ENCODE measurements at places on chromosomes 2 and 18. TPM values are rescaled to one million over a fixed set of nuclear protein-coding genes. Genes with fewer than 3 reads are reported as not detected.

Gene C2orf78
- total RNA-seq: not detected

Gene ACMSD
- not detected for total RNA-seq

Gene GPBAR1
- 3.3 TPM for total RNA-seq

- no peak for DNase-seq
These were observed 436.9 kb downstream of the ZNF516 start for GRCh38 chr18:76058146-76058545.

DNA sequence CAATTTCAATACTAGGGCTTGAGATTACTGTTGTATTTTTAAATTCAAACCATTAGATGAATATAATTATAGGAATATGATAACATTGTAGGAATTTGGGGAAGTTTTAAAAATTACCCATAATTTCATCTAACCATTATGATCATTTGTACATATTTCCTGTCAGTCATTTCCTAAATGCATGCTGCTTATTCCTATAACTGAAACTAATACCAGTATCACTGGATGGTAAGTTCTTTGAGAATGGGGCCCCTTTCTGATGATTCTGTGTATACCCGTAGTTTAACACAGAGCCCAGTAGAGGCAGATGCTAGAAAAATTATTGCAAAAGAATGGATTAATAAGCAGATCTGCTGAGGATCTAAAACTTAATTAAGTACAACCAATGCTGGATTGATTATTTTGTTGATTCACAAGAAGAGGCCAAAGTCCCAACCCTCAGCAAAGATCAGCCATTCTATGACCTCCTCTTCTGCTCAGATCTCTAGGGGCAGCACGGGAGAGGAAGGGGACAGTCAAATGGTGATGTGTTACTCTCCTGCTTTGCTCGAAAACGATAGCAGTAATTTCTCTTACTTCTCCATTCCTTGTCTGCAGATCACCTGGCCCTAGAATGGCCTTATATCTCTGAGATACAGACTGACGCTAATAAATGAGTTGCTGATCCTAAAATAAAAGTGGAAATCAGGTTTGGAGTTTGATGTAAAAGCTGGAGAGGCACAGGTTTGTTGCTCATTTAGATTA, 69.5 kb upstream of the PELI1 start:
- DNase-seq: no peak

DNA sequence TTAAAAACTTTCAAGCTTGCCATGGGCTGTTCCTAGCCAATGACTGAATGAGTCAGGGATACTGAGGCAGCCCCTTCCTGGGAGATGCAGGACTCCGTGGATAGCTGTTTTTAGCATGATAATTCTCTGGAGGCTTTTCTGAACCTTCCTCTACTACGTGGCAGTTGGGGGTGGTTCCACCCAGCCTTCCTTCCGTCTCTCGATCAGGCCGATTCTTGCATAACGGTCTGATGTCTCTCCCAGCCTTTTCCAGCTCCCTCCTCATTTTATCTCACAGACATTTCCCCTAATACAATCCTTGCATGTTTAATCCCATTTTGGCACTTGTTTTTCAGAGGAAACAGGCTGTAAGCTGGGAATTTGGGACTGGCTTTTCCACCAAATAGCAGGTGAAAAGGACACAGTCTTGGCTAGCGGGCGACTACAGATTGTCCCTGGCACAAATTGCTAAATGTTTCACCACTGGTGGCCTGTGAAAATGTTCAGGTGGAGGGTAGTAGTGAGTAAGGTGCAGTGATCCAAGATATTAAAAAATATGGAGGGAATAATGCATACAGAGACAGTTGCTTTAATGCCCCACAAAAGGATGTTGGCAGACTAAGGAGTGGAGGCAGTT, 21.0 kb upstream of the CTLA4 start:
- DNase-seq: no peak

DNA sequence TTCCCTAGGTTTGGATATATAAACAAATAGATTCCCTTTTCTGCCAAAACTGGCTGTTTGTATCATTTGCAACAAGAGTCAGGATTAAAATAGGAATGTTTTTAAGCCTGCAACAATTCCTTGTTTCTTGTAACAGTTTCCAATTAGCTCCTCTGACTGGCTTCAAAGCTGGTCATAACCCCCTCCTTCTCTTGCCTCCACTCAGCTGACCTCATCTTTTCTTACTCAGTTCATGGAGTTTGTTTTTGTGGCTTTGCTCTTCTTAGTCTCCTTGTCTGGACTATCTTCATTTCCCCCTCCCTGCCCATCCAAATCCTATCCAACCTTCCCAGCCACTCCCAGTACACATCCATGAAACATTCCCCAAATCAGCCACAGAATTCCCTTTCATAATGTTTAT, 14.3 kb upstream of the RAPH1 start:
- no peak for DNase-seq

DNA sequence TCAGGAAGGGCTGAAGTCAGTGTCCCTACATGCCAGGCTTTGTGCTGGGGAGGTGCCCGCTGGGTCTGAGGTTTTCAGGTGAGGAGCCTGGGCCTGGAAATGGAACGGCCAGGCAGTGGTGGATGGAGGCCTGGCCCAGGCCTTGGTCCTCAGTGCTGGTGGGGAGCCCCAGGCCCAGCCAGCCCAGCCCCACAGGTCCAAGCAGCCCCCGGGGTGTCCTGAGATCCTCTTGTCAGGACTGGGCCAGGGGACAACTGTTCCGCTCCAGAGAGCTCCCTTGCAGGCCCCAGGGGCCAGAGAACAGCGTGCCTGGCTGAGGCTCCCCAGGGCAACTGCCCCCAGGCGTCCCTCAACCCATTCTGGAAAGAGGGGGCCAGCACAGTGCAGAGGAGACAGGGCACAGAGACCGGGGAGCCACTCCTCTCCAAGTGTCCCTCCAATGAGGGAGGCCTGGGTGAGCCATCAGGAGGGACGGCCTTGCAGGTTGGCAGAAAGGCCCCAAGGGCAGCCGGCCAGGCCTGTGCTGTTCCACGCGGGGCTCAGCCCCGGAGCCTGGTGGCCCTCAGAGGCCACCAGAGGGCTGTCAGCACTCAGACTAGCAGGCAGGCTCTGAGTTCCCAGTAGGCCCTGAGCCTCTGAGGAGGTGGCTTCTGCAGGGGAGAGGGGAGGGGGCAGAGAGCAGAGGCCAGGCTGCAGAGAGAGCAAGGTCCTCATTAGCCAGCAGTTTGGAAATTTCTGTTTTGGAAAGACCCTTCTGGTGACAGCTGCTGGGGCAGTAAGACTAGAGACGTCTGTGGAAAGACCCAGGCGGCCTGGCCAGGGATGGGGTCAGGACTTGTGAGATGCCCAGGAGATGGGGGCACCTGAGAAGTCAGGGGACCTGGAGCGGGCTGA, 29.4 kb upstream of the SNED1 start:
- DNase-seq: peak; percentile 47

DNA sequence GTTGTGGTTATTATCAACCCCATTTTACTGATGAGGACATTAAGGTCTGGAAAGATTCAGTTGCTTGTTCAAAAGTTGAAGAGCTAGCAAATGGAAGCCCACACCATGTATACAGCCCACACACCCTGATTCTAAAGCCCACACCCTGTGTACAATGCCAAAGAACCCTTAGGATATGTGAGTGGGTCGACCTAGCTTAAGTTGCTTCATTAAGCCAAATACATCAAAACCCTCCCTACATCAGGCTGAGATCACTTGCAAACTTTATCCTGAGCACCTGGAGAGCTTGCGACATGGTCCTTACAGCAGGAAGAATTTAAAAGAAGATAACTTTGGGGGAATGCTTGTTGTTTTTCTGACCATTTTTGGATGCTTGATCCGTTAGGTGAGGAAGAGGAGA, 435 bp upstream of the ARHGAP25 start:
- DNase-seq: no peak
